Fibroblast of gingiva (primary cell): ENCODE measurements at places on chromosomes 11 and 22.

DNA sequence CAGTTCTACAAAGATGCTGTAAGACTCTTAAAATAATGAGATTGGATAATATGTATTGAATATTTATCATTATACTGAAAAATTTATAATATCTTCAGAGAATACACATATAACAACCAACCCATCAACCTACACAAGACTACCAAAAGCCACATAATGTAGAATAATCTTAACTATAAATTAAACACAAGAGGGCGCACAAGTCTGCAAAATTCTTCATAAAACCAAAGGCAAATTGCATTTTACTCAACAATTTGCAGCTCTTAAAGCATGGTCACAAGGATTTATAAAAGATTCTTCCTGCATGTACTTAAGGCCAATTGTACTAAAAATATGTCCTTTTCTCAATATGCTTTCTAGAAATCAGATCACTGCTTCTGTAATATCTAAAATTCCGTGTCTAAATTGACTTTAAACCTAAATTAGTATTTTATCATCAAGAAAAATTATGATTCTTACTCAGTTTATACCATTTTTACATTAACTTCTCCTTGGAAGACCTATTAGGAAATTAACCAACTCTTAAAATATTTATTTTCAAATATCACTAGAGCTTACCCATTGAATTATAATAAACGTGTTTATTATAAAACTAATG is 79.0 kb downstream of the TTC28 start:
- peak; percentile 46 for DNase-seq

- DNase-seq, result no peak
These were observed 29.0 kb downstream of the RHOD start for GRCh38 chr11:67085617-67086016.

GRCh38 chr22:23225724-23226496 is 45.6 kb downstream of the BCR start:
- peak; percentile 74 for DNase-seq

DNA sequence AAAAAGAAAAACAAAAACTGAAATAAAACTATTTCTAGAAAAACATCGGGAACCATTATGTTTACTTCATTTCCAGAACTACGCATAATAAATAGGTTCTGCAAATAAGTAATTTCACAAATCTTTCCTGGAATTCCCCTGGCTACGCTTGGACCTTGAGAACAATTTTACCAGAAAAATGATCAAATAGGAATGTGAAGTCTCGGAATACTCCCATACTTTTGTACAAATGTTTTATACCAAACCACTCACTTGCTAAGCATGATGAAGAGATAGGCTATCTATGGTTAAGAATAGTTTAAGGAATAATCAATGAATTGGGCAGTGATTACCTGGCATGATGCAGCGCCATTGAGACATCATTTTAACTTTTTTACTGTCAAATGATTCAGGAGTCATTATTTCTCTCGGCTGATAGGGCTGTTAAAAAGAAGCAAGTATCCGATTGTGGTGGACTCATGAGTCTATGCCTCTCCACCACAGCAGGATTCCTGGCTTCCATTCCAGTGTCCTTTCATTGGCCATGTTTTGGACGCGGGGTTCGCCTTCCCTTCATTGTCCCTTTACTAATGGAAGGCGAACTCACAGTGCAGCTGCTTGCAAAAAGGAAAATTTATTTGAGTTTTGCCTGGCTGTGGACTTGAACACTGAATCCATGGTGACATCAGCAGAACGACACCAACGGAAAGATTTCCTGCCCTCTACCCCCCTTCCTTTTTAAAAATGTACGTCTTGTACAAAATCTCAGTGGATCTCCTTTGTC is 39.9 kb upstream of the BLID start:
- DNase-seq, result peak; percentile 61

- peak; percentile 29 for DNase-seq
These were observed 545 bp upstream of the TIRAP start for GRCh38 chr11:126282361-126282735.
